ENCODE measurements at places on chromosomes 4 and X. TPM values are rescaled to one million over a fixed set of nuclear protein-coding genes. Genes with fewer than 3 reads are reported as not detected.

DNA sequence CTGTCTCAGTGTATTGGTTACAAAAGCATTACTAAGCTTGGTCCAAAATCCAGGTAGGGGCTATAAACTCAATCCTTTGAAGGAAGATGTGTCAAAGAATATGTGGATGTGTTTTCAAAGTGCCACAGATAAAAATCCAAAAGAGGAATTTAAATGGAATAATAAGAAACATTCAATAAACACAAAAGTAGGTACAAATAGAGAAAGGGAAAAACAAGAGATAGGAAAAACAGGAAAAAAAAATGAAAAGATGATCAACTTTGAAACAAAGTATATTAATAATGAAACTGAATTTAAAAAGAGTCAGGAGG, 64.0 kb downstream of the PPP4R3C start:
- no peaks in the 10 kb centered on the region for H3K4me1 ChIP-seq
- no peaks in the 10 kb centered on the region for H3K27me3 ChIP-seq
- no peak overlapping the region for H3K27ac ChIP-seq

DNA sequence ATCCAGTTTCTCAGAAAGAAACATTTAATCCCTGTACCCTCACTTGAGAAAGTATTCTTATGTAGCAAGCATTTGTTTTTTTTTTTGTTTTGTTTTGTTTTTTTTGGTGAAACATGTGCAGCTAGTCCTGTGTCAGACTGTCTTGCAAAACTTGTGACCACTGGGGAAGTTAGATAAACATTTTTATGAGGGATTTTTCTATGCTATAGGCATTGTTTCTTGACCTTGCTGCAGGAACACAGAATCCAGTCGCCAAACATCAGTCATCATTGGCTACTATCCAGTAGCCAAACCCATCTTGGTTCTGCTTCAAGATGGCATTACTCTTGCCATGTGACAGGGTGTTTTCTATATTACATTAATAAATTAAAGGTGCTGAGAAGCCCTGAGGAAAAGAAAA, 7.7 kb upstream of the MAPK10 start:
- H3K27me3 ChIP-seq = no peaks in the 10 kb centered on the region

The TRPC3 gene
- total RNA-seq = 0.82 TPM

- H3K36me3 ChIP-seq = no peaks in the 10 kb centered on the region
- H3K4me1 ChIP-seq = peaks cover 39% of the 10 kb centered on the region
- DNase-seq = no peak
- H3K4me3 ChIP-seq = no peak overlapping the region
Measured at GRCh38 chrX:21725496-21725895, 32.4 kb downstream of the SMPX start.

The PAGE2B gene
- not detected for total RNA-seq

The TMPRSS11B gene
- not detected for total RNA-seq

The GCNA gene
- 2.3 TPM for total RNA-seq
